ENCODE measurements at places on chromosomes 16 and 17. TPM values are rescaled to one million over a fixed set of nuclear protein-coding genes. Genes with fewer than 3 reads are reported as not detected.

DNA sequence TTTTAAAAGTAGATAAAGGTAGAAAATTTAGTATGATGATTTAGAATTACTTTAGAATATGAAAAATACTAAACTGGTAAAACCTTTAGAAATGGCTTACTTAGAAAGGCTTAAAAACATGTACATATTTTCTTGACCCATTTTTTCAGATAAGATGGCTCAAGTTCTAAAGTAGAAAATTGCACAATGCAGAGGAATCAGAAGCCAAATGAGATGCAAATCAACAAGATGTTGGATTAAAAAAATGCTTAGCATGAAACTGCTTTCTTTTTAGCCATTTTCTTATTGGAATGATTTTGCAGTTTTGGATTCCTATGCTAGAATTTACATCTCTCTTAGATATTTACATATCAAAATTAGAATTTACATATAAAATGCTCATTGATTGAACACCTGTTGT lies 1.5 kb upstream of the KRTAP3-1 start:
- H3K27ac ChIP-seq = no peak overlapping the region
- no peaks in the 10 kb centered on the region for H3K36me3 ChIP-seq
- no peak for DNase-seq
- no peak overlapping the region for H3K4me3 ChIP-seq

GRCh38 chr17:42474276-42474675 lies 15.6 kb downstream of the ATP6V0A1 start:
- peak; percentile 28 for DNase-seq
- no peak overlapping the region for H3K4me3 ChIP-seq
- no peak overlapping the region for H3K27ac ChIP-seq

DNA sequence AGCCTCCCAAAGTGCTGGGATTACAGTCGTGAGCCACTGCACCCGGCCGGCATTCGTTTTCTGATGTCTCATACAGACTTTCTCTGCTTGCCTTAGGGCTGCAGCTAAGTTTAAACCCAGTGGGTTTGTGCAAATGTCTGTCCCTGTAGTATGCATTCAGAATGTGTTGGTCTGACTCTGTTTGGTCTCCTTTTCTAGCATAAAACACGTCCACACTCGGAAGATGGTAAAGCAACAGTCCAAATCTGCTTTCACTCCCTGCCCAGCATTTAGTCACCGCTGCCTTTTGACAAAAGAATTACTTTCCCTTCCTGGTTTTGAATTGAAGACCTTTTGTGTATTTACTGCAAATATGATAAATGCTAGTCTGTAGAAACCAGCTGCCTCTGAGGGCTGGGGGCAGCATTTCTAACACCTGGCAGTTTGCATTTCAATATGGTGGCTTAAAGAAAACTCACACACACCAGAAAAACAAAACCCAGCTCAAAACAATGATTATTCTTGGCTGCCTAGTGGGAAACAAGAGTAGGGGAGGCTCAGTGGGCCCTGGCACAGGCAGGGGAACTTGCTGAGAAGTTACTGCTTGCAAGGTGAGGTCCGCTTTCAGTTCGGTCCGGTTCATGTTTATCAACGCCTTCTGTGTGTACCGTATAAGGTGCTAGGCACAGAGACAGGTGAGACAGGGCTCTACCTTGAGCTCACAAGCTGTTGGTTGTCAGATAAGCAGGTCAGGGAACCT lies 56.9 kb downstream of the MSI2 start:
- no peak overlapping the region for H3K27ac ChIP-seq
- no peak overlapping the region for H3K4me3 ChIP-seq
- H3K27me3 ChIP-seq = no peaks in the 10 kb centered on the region
- no peak for DNase-seq

DNA sequence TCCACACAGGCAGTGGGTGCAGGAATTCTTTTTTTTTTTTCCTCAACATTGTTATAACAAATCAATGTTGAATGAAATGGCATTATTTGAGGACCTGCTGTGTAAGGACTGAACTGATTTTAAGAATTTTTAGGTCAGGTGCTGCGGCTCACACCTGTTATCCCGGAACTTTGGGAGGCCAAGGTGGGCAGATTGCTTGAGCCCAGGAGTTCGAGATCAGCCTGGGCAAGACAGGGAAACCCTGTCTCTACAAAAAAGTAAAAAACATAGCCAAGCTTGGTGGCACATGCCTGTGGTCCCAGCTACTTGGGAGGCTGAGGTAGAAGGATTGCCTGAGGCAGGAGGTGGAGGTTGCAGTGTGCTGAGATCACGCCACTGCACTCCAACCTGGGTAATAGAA lies 12.4 kb downstream of the MPRIP start:
- no peaks in the 10 kb centered on the region for H3K27me3 ChIP-seq
- peaks cover 78% of the 10 kb centered on the region for H3K4me1 ChIP-seq
- no peak overlapping the region for H3K27ac ChIP-seq
- no peak for DNase-seq
- no peaks in the 10 kb centered on the region for H3K36me3 ChIP-seq
- H3K4me3 ChIP-seq = no peak overlapping the region

- no peak overlapping the region for H3K4me3 ChIP-seq
- DNase-seq = no peak
- no peaks in the 10 kb centered on the region for H3K27me3 ChIP-seq
- no peaks in the 10 kb centered on the region for H3K36me3 ChIP-seq
- no peak overlapping the region for H3K27ac ChIP-seq
- H3K4me1 ChIP-seq = no peaks in the 10 kb centered on the region
Measured at GRCh38 chr16:6863135-6863534, 469.5 kb upstream of the RBFOX1 start.

GRCh38 chr16:86664522-86665318 lies 86.4 kb downstream of the FOXL1 start:
- no peak overlapping the region for H3K27ac ChIP-seq
- H3K27me3 ChIP-seq = no peaks in the 10 kb centered on the region
- no peaks in the 10 kb centered on the region for H3K36me3 ChIP-seq
- no peak for DNase-seq
- H3K4me1 ChIP-seq = no peaks in the 10 kb centered on the region

DNA sequence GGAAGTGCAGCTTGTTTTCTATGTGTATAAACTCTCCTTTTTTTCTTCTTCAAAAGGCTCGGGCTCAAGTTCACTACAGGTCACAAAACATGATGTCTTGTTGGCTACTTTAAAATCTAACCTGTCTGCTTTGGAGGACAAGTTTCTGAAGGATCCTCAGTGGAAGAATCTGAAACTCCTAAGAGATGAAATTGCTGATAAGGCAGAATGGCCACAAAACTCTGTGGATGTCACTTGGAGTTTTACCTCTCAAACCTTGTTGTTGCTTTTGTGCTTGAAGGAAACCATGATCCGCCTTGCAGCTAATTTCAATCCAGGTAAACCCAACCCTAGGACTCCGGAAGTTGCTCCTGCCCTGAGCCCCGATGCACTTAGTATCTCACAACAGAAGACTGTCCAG lies 16.5 kb downstream of the TANGO6 start:
- H3K4me1 ChIP-seq = no peaks in the 10 kb centered on the region
- no peak for DNase-seq
- H3K27me3 ChIP-seq = no peaks in the 10 kb centered on the region

DNA sequence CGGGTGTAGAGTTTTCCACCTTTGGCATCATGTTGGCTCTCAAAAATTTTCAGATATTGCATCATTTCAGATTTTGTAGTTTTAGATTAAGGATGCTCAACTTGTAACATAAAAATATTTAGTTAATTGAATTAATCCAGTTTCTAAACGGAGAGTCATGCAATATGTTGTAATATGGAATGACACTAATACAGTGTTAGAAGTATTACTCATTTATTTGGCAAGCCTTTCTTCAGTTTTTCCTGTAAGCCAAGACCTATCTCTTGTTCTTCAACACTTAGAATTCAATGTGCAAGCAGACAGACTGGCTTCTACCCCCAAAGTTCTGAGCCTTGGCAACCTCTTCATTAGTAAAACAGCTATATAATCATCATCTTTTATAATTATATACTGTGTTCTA lies 985.0 kb upstream of the GOT2 start:
- no peaks in the 10 kb centered on the region for H3K4me1 ChIP-seq
- no peak overlapping the region for H3K27ac ChIP-seq
- H3K36me3 ChIP-seq = no peaks in the 10 kb centered on the region
- no peak for DNase-seq

DNA sequence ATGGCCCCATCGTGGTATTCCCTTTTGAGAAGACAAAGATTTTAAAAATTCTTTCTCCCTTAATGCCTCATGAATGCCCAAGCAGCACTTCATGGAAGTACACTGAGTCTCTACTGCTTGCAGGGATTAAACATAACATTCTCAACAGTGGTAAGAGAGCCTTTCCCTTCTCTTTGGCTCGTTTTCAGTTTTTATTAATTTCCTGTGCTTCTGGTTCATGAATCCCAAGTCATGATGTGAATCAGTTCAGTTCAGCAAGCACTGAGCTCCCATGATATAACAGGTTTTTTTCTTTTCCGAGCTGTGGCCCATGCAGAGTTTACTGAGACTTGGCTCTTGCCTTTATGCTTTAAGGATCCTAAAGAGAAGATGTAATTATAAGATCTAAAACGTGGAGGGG lies 175.3 kb downstream of the WWOX start:
- H3K4me1 ChIP-seq = peaks cover 5% of the 10 kb centered on the region
- no peak overlapping the region for H3K27ac ChIP-seq
- DNase-seq = no peak
- H3K36me3 ChIP-seq = no peaks in the 10 kb centered on the region

DNA sequence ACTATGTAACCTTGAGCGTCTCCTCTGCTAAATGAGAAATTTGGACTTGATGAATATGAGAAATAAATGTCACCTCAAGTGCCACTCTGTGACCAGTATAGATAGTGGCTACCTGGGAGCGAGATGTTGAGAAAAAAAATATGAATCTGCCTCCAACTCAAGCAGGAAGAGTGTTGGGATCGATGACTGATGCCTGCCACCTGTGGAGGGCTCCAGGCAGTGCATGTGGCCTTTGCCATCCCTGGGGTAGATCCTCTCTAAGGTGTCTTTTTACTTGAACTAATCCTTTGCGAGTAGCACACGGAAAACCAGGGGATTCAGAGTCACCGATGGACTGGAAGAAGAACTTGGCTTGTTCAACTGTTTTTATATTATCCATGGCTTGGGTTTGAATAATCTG lies 9.4 kb downstream of the CCDC182 start:
- H3K4me1 ChIP-seq = no peaks in the 10 kb centered on the region
- DNase-seq = no peak
- no peaks in the 10 kb centered on the region for H3K36me3 ChIP-seq
- no peak overlapping the region for H3K27ac ChIP-seq

- H3K27me3 ChIP-seq = no peaks in the 10 kb centered on the region
- H3K36me3 ChIP-seq = no peaks in the 10 kb centered on the region
- peaks cover 5% of the 10 kb centered on the region for H3K4me1 ChIP-seq
- H3K4me3 ChIP-seq = no peak overlapping the region
- H3K27ac ChIP-seq = no peak overlapping the region
Measured at GRCh38 chr16:31260136-31260931, 559 bp downstream of the ITGAM start.

SLC5A11 gene
- total RNA-seq = not detected

KRTAP4-9 gene
- not detected for total RNA-seq

PIMREG gene
- not detected for total RNA-seq

NGFR gene
- total RNA-seq = 10.1 TPM

Data from body of pancreas (tissue), 4 donors.